Activated CD4-positive, alpha-beta memory T cell treated with anti-CD3 and anti-CD28 coated beads, Interleukin-2, amount 10 ng/mL, durations not matched to agents 7 days and 5 days (primary cell): ENCODE measurements at places on chromosomes 13 and 19. TPM values are rescaled to one million over a fixed set of nuclear protein-coding genes. Genes with fewer than 3 reads are reported as not detected.

- peak overlapping the region; percentile 80 for H3K27ac ChIP-seq
- peaks cover 48% of the 10 kb centered on the region for H3K36me3 ChIP-seq
- H3K4me3 ChIP-seq: peak overlapping the region; percentile 94
- H3K4me1 ChIP-seq: peaks cover 20% of the 10 kb centered on the region
Observed at GRCh38 chr19:11767633-11768133, 883 bp downstream of the ZNF441 start.

PSG6 gene
- total RNA-seq: not detected

IFNL1 gene
- 0.38 TPM for total RNA-seq

GRCh38 chr19:1233115-1233667 lies 4.6 kb downstream of the CBARP start:
- H3K4me1 ChIP-seq: peaks cover under 1% of the 10 kb centered on the region
- H3K27ac ChIP-seq: no peak overlapping the region
- H3K4me3 ChIP-seq: no peak overlapping the region
- peaks cover 4% of the 10 kb centered on the region for H3K27me3 ChIP-seq
- DNase-seq: no peak

DNA sequence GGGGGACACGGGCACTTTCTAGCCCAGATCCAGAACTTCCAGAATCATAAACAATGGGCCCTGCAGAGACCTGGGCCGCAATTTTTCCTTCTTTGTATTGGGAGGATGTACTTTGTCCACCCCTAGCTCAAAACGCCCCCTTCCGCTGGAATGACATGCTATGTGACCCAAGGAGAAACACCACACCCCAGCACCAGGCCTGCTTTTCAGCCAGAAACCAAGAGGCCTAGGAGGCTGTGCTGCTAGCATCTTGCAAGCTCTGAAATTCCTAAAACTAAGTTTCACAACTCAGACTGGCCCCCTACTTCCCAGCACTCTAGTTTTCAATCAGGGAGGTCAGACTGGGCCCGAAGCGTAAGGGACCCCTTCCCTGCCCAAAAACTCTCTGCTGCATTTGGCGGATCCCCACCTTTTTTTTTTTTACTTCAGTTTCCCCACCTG lies 538 bp downstream of the LSM4 start:
- H3K4me3 ChIP-seq: peak overlapping the region; percentile 91
- peak overlapping the region; percentile 96 for H3K27ac ChIP-seq
- H3K36me3 ChIP-seq: peaks cover 42% of the 10 kb centered on the region

FFAR1 gene
- not detected for total RNA-seq

CACNG8 gene
- total RNA-seq: not detected

- no peak overlapping the region for H3K27ac ChIP-seq
- H3K4me3 ChIP-seq: no peak overlapping the region
- H3K27me3 ChIP-seq: no peaks in the 10 kb centered on the region
- no peak for DNase-seq
- no peaks in the 10 kb centered on the region for H3K4me1 ChIP-seq
Observed at GRCh38 chr19:44548736-44549135, 19.3 kb upstream of the CEACAM20 start.

GRCh38 chr13:37914781-37915391 lies 45.3 kb upstream of the TRPC4 start:
- H3K27ac ChIP-seq: no peak overlapping the region
- no peaks in the 10 kb centered on the region for H3K4me1 ChIP-seq
- no peaks in the 10 kb centered on the region for H3K36me3 ChIP-seq

OSCAR gene
- not detected for total RNA-seq

- H3K27ac ChIP-seq: peak overlapping the region; percentile 16
- peaks cover 79% of the 10 kb centered on the region for H3K36me3 ChIP-seq
- no peak overlapping the region for H3K4me3 ChIP-seq
- no peak for DNase-seq
Observed at GRCh38 chr19:10145031-10145430, 25.3 kb upstream of the EIF3G start.

- H3K36me3 ChIP-seq: no peaks in the 10 kb centered on the region
- no peak for DNase-seq
- no peaks in the 10 kb centered on the region for H3K4me1 ChIP-seq
- H3K27me3 ChIP-seq: no peaks in the 10 kb centered on the region
Observed at GRCh38 chr13:109454167-109454917, 332.0 kb downstream of the IRS2 start.

DNA sequence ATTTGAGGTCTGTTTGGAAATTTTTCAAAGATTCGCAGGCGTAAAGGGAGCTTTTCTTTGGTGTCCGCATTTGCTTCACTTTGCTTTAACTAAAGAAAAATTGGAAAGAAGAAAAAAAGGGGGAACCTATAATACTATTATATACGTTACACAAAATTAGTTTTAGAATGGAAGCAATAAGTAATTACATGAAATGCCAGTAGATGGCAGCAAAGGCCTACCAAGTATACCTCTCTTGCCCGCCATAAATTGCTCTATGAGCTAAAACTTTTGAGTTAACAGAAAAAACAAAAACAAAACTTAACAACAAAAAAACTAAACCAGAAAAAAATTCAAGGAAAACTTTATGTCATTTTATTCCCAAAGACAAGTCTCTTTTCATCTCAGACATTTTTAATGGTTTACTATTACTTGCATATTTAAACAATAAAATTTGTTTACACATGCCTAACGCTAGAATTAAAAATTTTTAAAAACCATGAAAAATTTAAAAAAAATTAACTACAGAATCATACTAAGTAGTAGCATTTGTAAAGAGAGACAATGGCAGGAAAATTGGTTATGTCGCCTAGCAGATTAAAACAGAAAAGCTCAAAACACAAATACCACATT lies 271.4 kb downstream of the NALCN start:
- no peaks in the 10 kb centered on the region for H3K36me3 ChIP-seq
- DNase-seq: no peak
- H3K4me3 ChIP-seq: no peak overlapping the region
- H3K4me1 ChIP-seq: no peaks in the 10 kb centered on the region
- peaks cover 29% of the 10 kb centered on the region for H3K27me3 ChIP-seq

DNA sequence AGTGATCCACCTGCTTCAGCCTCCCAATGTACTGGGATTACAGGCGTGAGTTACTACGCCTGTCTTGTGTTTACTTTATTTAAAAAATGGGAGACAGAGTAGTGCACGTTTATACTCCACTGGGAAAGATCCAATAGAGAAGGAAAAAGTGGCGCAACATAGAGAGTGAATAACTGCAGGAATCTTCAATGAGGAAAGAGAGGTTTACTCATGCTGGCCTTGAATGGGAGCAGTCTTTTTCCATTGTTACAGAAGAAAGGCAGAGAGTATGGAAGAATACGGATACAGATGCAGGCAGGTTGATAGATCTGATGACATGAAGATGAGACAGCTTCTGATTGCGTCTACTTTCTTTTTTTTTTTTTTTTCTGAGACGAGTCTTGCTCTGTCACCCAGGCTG lies 4.6 kb upstream of the WDFY2 start:
- no peak overlapping the region for H3K27ac ChIP-seq
- H3K27me3 ChIP-seq: peaks cover 21% of the 10 kb centered on the region
- peaks cover 15% of the 10 kb centered on the region for H3K4me1 ChIP-seq
- no peak overlapping the region for H3K4me3 ChIP-seq
- H3K36me3 ChIP-seq: no peaks in the 10 kb centered on the region

GRCh38 chr13:40920826-40921225 lies 98.3 kb downstream of the ELF1 start:
- no peaks in the 10 kb centered on the region for H3K27me3 ChIP-seq
- H3K4me3 ChIP-seq: peak overlapping the region; percentile 88
- no peak for DNase-seq
- peak overlapping the region; percentile 83 for H3K27ac ChIP-seq
- peaks cover 28% of the 10 kb centered on the region for H3K4me1 ChIP-seq
- peaks cover 7% of the 10 kb centered on the region for H3K36me3 ChIP-seq
